ENCODE measurements at places on chromosomes 6 and 20.

- no peak for DNase-seq
These were observed 74.7 kb downstream of the PTCHD4 start for GRCh38 chr6:48036316-48036715.

DNA sequence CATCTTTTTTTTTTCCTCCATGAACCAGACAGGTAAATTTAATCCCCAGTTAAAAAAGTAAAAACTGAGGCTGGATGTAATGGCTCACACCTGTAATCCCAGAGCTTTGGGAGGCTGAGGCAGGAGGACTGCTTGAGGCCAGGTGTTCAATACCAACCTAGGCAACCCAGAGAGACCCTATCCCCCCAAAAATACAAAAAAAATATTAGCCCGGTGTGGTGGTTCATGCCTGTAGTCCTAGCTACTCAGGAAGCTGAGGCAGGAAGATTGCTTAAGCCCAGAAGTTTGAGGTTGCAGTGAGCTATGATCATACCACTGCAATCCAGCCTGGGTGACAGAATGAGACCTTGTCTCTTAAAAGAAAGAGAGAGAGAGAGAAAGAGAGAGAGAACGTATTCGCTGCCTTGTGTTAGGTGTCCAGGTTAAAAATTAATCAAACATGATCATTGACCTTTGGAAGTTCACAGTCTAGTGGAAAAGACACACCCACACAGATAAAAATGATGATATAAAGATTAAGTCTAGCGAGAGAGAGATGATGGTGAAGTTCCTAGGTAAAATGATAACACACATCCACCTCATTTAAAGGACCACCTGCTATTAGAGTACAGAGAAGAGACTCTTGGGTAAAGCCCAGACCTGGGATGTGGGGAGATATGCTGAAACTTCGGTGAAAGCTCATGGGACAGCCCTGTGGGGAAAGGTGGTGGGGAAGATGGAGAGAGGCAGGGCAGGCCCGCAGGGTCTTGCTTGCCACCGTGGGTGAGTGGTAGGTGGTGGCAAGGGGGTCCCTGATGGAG is 4.8 kb upstream of the NHSL1 start:
- no peak for DNase-seq

- DNase-seq: no peak
These were observed 27.4 kb downstream of the GJA10 start for GRCh38 chr6:89921691-89922090.

- DNase-seq: no peak
These were observed 4.0 kb downstream of the TTPAL start for GRCh38 chr20:44479643-44480042.

DNA sequence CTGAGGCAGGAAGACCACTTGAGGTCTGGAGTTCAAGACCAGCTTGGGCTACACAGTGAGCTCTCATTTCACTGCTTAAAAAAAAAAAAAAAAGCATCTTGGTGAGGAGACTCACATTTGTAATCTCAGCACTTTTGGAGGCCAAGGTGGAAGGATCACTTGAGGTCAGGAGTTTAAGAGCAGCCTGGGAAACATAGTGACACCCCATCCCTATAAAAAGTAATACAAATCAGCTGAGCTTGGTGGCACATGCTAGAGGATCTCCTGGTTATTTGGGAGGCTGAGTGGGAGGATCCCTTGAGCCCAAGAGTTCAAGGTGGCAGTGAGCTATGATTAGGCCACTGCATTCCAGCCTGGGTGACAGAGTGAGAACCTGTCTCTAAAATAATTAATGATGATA is 29.4 kb upstream of the SYNCRIP start:
- no peak for DNase-seq

- DNase-seq: no peak
These were observed 5.2 kb downstream of the FRK start for GRCh38 chr6:116055513-116055912.

DNA sequence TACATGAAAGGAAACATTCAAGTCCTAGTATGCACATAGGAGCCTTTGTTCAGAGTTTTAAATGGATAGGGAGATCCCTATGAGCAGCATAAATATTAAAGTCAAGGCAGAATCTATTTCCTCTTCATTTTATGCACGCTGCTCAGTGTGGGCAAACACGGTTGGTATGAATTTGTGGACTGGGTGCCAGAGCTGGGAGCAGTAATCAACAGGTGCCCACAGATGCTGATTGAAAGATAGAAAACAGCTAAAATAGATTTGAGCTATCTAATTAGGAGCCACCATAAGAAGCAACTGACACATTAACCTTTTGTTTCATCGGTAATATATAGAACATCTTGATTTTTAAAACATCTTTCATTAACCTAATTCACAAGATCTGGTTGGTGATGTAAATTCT is 175.5 kb downstream of the EYS start:
- no peak for DNase-seq

- DNase-seq: no peak
These were observed 20.9 kb upstream of the STK35 start for GRCh38 chr20:2080532-2081224.

DNA sequence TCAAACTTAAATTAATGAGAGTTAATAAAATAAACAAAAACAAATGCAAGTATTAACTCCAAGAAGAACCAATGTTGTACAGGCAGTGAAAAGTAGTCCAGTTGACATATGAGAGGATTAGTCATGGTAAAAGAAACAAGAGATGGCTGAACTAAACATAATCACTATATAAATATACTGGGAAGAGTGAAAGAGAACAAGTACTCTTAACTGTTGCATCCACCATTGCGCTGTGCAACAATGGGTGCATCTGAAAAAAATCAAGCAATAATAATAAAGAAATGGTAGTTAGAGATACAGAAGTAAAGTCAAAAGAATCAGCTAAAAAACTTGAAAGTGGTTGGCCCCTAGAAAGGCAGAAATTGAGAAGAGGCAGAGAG is 16.6 kb downstream of the HLA-F start:
- DNase-seq: no peak

GRCh38 chr20:57124366-57124765 is 142.1 kb downstream of the BMP7 start:
- DNase-seq: no peak

DNA sequence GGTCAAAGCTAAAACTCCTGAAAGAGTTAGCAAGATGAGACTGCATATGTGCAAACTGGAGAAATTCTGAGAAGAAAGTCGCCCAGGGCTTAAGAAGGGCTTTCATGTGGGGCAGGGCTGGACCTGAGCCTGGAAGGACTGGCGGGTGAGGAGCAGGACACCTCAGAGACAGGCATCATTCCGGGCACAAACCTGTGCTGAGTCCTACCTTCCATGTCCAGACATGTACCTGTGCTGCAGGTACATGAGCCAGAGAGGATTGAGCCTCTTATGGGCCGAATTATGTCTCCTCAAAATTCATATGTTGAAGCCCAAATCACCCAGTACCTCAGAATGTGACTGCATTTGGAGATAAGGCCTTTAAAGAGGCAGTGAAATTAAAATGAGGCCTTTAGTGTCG is 171.0 kb downstream of the QRSL1 start:
- DNase-seq: no peak

- DNase-seq: no peak
These were observed 73.0 kb upstream of the TSHZ2 start for GRCh38 chr20:52899041-52899608.

GRCh38 chr20:60395991-60396390 is 437.8 kb downstream of the CDH26 start:
- DNase-seq: no peak

- DNase-seq: no peak
These were observed 37.7 kb downstream of the C6orf132 start for GRCh38 chr6:42104804-42105125.

DNA sequence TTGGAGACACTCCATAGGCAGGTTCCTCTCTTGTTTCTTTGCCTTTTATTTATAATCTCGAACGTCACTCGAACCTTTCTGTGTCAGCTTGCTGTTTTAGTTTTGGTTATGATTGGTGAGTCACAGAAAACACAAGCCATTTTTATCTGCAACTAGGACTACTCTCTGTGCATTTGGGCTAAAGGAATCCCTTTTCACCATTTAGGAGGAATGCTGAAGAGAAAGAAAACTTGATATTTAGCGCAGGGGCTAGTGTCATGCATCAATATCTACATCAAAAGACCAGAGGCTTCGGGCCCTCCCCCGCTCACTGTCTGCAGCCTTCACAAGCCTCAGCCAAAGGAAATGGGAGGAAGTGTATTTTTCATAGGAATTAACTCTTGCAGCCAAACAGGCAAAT is 507.8 kb upstream of the CITED2 start:
- DNase-seq: no peak

DNA sequence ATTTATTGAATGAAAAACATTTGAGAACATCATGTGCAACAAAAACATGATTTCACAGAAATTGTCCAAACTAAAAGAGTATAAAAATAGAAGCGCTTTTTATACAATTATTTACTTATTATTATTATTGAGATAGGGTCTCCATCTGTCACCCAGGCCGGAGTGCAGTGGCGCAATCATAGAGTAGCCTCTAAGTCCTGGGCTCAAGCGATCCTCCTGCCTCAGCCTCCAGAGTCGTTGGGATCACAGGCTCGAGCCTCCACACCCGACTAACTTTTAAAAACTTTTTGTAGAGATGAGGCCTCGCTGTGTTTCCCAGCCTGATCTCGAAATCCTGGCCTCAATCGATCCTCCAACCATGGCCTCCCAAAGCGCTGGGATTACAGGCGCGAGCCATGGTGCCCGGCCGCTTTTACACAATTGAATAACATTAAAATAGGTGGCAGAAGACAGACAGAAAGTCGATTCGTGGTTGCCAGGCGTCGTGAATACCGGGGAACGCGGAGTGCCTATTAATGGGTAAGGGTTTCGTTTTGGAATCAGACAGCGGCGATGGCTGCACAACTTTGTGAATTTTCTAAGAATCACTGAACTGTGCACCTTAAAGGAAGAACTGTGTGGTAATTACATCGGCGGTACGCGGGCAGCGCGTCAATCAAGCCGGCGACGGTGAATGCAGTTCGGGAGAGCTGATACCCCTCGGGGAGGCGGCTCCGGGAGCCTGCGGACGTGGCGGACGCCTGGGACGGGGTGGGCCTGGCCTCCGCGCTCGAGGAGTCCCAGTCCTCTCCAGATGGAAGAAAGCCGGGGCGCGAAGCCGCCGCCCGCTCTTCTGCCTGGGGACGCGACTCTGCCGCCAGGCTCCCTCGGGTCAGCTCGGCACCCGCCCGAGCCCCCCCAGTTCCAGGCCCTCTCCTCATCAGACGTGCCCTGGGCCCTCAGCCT is 807 bp downstream of the TBC1D20 start:
- no peak for DNase-seq

GRCh38 chr6:167762259-167762962 is 64.3 kb upstream of the AFDN start:
- no peak for DNase-seq

DNA sequence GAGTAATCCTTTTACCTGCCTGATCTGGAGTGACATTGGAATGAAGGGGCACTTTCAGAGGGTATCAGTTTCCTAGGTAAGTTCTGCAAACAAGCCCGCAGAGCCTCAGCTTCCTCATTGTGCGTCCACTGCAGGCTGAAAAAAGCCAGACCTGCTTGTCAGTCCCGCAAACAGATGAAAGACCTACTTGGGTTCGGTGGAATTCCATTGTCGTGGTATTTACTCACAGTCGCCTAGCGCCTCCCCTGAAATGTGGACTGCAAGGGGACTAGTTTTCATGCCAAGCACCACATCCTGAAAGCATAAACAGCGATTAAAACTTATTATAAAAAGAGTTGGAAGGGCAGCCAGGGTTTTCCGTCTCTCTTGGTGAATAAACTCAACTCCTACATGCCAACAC is 121.5 kb downstream of the PAX1 start:
- DNase-seq: no peak

- DNase-seq: no peak
These were observed 11.1 kb downstream of the ASF1A start for GRCh38 chr6:118905084-118905483.

DNA sequence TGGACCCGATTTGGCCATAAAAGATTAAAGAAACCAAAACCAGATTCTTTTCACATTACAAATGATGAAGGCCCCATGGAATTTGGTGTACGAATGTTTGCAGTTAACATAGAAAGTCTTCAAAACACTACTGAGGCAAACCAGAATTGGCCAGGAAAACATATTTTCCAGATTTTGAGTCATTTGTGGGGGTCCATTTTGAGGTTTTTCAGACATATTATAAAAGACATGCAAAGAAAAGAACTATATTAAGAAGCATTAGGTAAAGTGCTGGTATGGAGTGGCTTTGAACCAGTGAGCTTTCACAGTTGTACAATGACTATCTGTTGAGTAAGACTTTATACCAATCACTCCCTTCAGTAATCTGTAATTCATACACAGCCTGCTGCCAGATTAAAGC is 168.9 kb upstream of the COL21A1 start:
- DNase-seq: no peak

GRCh38 chr6:97917369-97917768 is 634.4 kb upstream of the MMS22L start:
- no peak for DNase-seq

Data from cortex of kidney (tissue), 1 donor.